NCI-H460 (cell line): ENCODE measurements at places on chromosomes 6 and 20.

DNA sequence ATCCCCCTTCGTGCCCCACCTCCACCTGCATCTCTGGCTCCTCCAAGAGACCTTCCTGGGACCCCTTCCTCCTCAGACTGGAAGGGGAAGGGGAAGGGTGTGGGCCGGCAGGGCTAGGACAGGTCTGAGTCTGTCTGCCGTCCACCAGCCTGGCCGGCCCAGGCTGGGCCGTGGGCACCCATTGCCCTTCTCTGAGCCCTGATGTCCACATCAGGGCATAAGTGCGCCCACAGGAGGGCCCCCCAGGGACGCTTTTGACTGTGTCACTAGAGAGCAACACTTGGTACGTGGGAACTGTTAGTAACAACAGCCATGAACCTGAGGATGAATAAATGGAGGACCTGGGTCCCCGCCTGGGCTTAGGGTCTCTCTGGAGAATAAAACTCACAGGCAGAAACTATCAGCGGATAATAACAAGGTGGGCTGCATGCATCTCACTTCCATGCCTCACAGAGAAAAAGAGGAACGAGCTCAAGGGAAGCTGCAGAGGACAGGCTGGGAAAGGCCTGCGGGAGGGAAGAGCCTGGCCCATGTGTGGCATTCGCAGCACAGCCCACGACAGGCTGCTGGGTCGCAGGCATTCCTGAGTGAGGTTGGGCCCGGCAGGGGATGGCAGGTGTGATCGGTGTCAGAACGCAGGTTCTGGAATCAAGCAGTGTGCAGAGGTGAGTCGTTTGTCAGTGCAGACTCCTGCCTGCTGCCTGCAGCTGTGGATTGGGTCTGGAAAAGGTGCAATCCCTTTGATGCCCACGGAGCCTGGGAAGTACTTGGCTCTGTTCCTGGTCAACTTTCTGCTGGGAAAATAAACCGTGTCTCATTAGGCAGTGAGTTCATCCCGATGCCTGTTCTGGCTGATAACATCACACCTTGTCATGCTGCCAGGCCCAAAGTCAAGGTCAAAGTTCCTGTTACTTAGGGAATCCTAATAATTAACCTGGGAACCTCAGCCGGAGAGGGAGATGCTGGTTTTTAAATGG, 60.9 kb downstream of the BCAS4 start:
- no peak for DNase-seq

- no peak for DNase-seq
These were observed 20.2 kb downstream of the ADNP start for GRCh38 chr20:50911030-50911429.

GRCh38 chr6:56807326-56807988, 147.4 kb upstream of the BEND6 start:
- no peak for DNase-seq

- no peak for DNase-seq
These were observed 142.0 kb downstream of the ARHGAP18 start for GRCh38 chr6:129568015-129568414.

DNA sequence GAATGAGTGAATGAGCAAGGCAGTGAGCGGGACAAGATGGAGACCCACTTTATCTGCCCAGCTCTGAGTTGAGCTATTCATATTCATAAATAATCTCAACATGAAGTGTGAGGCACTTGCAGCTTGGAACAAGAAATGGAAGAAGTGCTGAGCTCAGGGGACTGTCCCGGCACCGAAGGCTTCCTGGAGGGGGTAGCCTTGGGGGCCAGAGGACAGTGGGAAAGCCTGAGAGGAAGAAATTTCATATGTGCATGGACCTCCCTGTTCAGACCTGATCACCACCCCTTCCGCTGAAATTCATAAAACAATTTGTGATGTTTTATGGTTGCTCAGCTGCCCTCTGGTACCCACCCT, 103.2 kb downstream of the TOX2 start:
- no peak for DNase-seq

DNA sequence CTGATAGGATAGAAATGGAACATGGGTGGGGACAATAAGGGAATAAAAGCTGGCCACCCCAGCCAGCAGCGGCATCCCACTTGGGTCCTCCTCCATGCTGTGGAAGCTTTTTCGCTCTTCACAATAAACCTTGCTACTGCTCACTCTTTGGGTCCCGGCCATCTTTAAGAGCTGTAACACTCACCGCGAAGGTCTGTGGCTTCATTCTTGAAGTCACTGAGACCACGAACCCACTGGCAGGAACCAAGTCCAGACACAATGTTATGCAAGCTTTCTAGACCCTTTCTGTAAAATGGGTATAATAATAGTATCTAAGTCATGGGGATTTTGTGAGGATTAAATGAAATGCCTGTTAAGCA, 48.9 kb upstream of the EZR start:
- no peak for DNase-seq

DNA sequence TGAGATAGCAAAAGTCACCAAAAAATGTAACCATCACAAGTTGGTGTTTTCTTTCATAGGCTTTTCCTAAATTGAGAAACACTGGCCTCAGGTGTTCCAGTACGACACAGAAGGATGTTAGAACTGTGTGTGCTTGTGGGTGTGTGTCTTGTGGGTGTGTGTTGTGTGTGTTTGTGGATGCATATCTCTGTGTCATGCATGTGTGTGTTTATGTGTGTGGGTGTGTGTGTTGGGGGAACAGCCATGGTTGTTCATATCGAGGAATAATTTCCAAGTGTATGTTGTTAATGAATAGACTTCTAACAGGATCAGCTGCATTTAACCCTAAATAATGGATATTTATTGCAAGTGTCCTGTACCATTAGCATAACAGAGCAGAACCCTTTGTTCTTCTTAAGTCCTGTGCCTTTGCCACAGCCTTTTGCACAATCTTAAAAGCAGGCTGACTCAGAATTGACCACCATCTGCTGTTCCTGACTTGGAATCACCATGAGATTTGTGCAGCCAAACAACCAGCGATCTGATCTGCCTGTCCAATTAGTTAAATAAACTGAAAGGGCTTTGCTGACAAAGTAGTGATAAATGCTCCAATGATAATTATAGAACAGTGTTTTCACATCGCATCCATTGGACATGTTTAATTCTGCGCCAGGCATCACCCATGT, 7.6 kb downstream of the CD93 start:
- no peak for DNase-seq

DNA sequence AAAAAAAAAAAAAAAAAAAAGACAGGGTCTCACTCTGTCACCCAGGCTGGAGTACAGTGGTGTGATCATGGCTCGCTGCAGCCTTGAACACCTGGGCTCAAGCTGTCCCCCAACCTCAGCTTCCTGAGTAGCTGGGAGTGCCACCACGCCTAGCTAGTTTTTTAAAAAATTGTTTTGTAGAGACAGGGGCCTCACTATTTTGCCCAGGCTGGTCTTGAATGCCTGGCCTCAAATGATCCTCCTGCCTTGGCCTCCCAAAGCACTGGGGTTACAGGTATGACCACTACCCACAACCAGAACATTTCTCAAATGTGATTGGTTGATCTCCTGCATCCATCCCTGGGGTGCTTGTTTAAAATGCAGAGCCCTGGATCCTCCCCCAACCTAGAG, 5.6 kb upstream of the RBCK1 start:
- no peak for DNase-seq

GRCh38 chr6:17098538-17098937, 3.3 kb upstream of the STMND1 start:
- DNase-seq = no peak

DNA sequence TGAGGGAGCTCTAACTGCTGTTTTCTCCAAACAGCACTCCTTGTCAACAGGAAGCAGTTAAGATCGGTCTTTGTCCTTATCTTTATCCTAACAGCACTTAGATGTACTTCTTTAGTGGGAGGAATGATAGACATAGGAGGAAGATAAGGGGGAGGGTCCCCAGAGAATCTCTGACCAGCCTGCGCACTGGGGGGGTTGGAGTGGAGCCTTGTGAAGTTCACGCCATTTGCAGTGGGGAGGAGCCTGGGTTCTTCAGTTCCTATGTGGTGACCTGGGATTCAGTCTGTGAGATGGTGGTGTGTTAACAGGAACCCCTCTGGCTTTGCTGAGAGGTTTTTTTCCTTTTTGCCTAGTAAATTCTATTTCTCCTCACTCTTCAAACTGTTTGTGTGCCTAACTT, 18.1 kb upstream of the ASCC3 start:
- DNase-seq = no peak

GRCh38 chr20:46191611-46192010, 73.5 kb downstream of the CD40 start:
- DNase-seq = no peak

- peak; percentile 2 for DNase-seq
These were observed 600 bp downstream of the XPO5 start for GRCh38 chr6:43575105-43575771.

GRCh38 chr6:52499681-52500236, 77.1 kb downstream of the TRAM2 start:
- no peak for DNase-seq

DNA sequence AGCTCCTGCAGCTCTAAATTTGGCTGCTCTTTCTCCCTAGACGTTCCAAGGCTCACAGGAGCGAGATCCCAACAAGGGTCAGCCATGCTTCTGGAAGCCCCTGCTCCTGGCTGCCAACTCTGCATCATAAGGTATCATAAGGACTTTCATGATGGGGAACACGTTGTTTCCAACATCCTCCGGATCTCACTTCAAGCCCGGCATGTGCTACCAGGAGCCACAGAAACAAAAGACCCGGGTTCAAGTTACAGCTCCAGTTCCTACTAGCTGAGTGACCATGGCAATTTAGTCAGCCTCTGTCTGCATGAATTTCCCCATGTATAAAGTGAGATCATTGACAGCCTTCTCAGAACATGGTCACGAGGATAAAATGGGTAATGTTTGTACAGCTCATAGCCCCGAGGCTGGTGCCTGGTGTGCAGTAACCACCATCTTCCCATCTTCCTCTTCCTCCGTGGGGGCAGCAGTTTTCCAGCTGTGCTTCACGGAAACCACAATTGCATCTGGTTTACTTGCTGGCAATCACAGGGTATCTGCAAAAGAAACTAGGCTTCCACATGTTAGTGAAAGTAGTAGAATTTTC, 209.0 kb upstream of the ECI2 start:
- DNase-seq = no peak

- DNase-seq = no peak
These were observed 145.5 kb upstream of the ZNF217 start for GRCh38 chr20:53738945-53739798.

GRCh38 chr6:67047996-67048395, 1341.0 kb upstream of the EYS start:
- no peak for DNase-seq

GRCh38 chr6:24105191-24105590, 20.8 kb upstream of the NRSN1 start:
- no peak for DNase-seq

- no peak for DNase-seq
These were observed 6.1 kb upstream of the TMEM200A start for GRCh38 chr6:130359736-130360135.

DNA sequence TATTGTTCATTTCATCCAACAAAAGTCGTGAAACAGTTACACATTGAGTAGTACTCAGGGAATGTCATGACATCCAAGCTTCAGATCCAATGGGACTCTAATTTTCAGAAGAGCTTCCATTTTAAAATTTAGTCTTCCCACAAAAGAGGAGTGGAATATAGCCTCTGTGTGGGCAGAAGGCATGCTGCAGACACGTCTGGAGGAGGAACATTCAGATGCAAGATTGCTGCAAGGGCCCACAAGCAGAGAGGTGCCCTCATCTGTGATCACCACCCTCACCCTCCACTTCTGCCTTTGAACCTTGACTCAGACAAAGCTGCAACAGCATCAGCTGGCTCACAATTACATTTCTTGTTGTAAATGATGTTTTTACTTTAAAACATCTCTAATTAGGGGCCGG, 29.9 kb downstream of the NRN1 start:
- DNase-seq = no peak

DNA sequence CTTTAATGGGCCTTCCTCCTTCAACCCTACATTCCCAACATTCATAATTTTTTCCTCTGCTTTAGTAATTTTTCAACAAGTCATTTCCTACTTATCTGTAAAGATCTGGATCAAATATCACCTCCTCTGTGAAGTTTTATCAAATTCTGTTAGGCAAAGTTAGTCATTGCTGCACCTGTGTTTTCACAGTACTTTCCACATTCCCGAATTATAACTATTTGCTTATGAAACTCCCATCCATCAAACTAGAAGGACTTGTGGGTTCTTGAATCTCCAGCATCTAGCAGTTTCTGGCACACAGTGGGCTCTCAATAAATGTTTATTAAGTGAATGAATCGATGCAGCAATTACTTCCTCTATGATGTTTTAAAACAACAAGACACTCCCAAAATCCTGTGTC, 257.6 kb downstream of the HDGFL1 start:
- DNase-seq = no peak

DNA sequence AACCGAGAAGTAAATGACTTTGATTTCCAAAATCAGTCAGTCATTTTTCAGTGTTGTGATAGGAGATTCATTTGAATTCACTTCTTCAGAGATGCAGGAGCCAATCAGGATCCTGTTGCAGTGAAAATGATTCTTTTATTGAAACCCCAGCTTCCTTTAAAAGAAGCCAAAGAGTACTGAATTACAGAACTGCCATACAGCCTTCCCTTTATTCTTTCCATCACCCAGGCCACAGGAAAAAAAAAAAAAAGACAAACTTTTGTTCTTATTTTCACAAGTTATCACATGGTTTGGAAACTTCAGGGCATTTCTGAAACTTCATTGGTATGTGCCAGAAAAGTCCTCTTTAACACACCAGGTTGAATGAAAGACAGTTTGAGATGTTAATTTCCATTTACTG, 1.8 kb upstream of the CARMIL1 start:
- no peak for DNase-seq

GRCh38 chr6:160077526-160077925, 44.1 kb upstream of the SLC22A1 start:
- no peak for DNase-seq

- DNase-seq = no peak
These were observed 70.7 kb upstream of the INSM1 start for GRCh38 chr20:20297181-20297580.

DNA sequence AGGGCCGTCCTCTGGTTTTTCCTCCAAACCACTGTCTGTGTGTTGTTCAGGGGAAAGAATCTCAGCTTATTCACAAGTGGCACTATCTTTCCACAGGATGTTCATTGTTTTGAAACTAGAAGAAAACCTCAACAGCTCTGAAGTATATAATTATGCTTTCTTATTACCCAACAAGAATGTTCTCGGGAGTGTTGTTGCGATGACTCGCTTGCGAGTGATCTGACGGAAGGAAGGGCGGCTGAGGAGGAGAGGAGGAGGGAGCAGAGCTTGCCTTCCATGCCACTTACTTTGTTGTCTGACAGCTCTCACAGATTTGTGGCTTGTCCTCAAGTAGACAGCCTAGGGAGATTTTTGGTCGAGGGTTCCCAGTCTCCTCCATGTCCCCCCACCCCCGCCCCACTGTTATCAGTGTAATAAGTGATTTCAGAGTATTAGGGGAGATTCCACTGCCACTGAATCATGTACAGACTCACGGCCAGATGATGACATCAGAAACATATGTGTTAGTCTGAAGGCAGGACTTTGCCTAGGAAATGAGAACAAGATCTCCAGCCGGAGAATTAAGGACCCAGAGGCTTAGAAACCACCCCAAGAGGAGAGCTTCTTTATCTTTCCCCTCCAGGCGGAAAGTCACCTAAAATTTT, 80.7 kb upstream of the CCN6 start:
- no peak for DNase-seq

GRCh38 chr20:61340157-61340556, 88.1 kb downstream of the CDH4 start:
- no peak for DNase-seq
